ENCODE measurements at places on chromosomes 3 and 15.
A peak's percentile ranks its signal among the peaks of the same experiment; 100 is the strongest.

DNA sequence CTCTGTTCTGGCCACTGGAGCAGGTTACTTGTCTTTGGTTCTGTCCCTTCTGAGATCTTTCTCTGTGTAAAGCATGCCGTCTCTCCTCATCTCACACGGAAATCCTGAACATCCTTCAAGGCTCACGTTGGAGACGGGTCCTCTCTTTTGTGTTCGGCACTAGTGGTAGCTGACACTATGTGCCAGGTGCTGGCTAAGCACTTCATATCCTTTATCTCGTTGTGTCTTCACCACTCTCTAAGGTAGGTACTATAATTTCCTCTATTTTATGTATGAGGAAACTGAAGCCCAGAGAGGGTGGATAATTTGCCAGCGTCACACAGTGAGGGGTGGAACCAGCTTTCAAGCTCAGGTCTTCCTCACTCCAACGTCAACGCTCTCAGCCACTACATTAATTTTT, 1.2 kb downstream of the IFT122 start:
- peak; percentile 38 for DNase-seq

- DNase-seq, result no peak
These were observed 61.0 kb downstream of the TPRG1 start for GRCh38 chr3:189232790-189233189.

- no peak for DNase-seq
These were observed 77.1 kb downstream of the DUT start for GRCh38 chr15:48408327-48408726.

- DNase-seq, result no peak
These were observed 71.9 kb upstream of the MBNL1 start for GRCh38 chr3:152196782-152197181.

GRCh38 chr3:142888099-142888480, 793 bp downstream of the PCOLCE2 start:
- no peak for DNase-seq

- DNase-seq, result peak; percentile 93
These were observed 42.9 kb downstream of the LINGO1 start for GRCh38 chr15:77589839-77590238.

DNA sequence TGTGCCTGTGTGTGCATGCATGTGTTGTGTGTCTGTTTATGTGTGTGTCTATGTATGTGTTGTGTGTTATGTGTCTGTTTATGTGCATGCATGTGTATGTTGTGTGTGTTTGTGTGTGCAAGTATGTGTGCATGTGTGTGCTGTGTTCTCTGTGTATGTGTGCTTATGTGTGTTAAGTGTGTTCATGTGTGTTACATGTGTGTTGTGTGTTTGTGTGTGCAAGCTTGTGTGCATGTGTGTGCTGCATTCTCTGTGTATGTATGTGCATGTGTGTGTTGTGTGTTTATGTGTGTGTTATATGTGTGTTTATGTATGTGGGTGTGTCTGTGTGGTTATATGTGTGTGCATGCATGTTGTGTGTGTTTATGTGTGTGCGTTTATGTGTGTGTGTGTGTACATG, 14.9 kb downstream of the UROC1 start:
- no peak for DNase-seq

- no peak for DNase-seq
These were observed 52.3 kb downstream of the WNT5A start for GRCh38 chr3:55434789-55435188.

GRCh38 chr3:4289044-4289443, 14.1 kb upstream of the SETMAR start:
- no peak for DNase-seq

GRCh38 chr15:40338041-40338657, 2.6 kb downstream of the CCDC9B start:
- DNase-seq, result peak; percentile 49

DNA sequence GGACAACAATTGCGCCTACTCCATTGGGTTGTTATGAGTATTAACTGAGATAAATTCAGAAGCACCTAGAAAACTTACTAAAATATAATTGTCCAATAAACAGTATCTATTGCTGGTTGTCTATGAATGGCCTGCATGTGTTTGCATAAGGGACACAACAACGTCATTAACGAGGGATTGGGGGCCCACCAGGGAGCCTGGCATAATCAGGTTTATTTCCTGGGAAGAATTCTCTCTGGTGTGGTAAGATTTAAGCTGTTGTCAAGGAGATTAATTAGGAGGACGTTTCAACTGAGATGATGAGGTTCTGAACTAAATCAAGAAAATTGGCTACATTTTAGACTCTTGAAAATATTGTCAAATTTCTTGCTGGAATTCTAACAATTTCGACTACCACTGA, 176.1 kb upstream of the CDIN1 start:
- no peak for DNase-seq

DNA sequence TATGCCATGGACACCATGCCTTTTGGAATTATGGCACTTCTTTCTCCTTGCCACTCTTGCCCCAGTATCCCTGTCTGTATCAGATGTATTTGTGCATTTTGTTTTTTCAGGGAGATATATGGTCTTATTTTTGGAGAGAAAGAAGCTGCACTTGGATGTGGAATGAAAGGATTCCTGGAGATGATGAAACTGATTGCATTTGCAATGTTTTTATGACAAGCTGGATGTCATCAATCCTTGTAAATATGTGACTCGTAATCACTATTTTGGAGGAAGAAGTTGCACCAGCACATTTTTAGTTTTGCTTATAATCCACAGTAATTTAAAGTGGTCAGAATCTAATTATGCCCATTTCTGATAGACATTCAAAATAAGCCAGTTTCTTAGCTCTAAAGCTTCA, 165.0 kb downstream of the NR1D2 start:
- no peak for DNase-seq

DNA sequence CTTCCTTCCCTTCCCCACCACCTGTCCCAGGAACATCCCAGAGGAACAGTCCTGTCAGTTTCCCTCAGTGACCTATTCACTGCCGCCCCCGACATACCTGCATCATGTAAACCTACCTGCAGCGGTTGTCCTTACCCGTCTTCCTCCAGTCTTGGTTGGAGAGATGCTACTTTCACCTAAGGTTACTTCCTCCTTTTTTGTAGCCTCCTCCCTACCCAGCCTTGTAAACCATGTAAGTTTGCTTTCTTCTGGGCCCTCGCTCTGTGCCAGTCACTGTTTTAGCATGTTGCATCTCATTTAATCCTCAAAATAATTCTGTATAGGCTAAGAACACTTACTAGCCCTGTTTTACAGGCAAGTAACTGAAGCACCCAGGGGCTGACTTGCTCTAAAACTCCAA, 58.3 kb downstream of the GPR171 start:
- no peak for DNase-seq

DNA sequence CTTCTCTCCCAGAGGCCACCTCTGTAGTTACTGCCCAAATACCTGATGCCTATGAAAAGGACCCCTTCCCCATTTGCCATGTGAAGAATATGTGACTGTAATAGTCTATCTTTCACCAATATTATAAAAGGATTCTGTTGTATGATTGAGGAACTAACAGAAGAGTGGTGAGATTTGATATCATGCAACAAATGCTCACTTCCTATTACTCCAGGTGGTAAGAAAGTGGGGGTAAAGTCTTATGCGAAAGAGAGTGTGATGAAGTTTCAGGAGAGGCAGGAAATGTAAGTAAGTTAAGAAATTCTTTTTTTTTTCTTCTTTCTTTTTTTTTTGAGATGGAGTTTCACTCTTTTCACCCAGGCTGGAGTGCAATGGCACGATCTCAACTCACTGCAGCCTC, 24.4 kb upstream of the RAP2B start:
- DNase-seq, result no peak

DNA sequence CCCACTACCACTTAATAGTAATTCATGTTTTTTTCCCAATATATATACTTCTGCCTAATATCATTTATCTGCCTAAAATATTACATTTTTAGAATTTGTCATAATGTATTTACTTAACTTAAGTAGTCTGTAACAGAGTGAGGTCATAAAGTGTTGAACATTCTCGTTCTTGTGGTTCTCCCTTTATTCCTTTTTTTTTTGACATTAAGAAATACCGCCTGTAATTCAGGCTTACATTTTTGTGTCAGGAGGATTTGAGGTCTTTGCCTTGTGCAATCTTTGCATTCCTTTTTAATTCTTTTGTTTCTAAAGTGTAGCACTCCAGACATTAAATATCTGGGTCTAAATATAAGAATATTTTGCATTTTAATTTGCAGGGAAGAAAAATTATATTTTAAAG, 315.4 kb downstream of the PTPRG start:
- DNase-seq, result no peak

DNA sequence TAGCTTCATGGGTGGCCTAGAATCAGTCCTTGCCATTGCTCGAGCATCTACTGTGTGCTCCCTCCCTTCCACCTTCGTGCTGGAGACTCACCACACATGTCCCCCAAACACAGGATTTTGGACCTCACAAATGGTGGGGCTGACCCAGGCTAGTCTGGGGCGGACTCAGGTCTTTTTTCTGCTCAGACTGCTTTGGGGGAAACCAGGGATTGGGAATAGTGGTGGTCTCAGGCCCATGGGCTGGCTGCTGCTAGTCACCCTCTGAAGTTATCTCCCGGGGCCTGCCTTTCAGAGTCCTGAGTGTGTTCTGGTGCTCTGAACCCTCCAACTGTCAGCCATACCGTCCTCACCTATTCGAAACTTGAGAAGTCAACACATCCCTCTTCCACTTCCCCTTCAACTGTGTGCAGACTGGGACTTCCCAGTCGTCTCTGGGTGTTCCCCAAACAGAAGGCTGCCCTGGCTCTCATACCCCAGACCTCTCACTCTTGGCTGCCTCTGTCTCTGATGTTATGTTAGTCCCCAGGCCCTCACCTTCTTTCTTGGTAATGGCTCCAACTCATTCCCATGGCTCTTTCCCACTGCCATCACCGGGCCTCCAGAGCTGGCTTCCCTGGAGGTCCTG, 46.0 kb downstream of the PPCDC start:
- DNase-seq, result no peak

GRCh38 chr3:129603991-129604749, 2.3 kb downstream of the PLXND1 start:
- DNase-seq, result no peak

DNA sequence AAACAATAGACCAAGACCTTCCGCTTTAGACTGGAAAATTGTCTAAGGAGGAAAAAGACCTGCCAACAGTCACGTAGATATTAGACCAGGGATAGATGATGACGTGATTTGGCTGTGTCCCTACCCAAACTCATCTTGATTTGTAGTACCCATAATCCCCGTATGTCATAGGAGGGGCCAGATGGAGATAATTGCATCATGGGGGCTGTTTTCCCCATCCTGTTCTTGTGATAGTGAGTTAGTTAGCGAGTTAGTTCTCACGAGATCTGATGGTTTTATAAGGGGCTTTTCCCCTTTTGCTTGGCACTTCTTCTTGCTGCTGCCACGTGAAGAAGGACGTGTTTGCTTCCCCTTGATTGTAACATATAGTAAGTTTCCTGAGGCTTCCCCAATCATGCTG, 31.7 kb upstream of the SUCLG2 start:
- DNase-seq, result no peak

DNA sequence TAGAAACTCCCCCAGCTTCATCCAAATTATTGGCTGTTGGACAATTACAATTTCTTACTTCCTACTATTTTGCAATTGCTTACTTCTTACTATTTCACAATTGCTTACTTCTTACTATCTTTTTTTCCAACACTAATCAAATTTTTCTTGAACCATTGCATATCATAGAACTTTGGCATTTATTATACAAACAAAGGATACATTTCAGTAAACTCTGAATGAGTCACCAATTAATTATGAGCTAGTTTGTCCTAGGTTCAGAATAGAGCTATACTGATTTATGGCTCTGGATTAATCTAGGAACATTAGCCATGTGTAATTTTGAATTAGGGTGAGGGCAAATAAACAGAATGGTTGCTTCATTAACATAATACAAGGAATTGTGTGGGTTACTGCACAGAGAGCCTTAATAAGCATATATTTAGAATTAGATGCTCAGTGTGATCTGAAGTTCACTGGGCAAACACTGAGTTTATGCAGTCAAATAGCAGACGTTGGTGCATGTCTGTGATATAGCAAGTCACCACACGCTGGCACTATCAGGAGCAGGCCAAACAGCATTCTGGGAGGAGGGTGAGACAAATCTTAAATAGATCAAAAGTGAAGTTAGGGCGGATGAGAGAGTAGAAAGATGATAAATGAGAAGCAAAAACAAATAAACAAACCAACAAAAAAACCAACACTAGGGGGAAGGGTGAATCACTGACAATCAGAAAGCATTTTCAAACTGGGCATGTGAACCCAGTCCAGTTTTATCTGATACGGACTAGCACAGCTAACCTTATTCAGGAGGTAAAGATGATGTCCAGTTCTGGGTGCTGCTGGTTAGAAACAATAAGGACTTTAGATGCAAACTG, 21.5 kb downstream of the GABRR3 start:
- DNase-seq, result no peak

GRCh38 chr3:53044711-53045517, 959 bp downstream of the SFMBT1 start:
- DNase-seq, result peak; percentile 74

- DNase-seq, result no peak
These were observed 256.4 kb downstream of the FAM43A start for GRCh38 chr3:194941956-194942511.

DNA sequence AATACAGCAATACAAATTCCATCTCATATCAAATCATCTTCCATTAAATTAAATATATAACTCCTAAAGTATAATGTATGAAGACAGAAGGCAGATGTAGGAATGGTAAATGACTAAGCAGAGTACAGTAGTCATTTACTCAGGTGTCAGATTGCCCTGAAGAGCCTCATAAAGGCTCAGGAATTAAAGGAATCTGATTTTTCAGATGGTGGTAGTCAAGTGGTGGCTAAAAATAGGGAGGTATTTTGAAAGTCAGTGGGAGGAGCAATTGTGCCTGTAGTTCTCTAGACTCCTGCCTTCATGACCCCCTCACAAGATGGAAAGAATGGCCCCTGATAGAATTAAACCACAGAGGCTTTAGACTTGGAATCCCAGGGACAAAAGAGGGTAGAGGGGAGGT, 142.7 kb upstream of the SYNPR start:
- DNase-seq, result peak; percentile 31

GRCh38 chr15:25059698-25060471, 105.1 kb downstream of the SNRPN start:
- DNase-seq, result no peak

DNA sequence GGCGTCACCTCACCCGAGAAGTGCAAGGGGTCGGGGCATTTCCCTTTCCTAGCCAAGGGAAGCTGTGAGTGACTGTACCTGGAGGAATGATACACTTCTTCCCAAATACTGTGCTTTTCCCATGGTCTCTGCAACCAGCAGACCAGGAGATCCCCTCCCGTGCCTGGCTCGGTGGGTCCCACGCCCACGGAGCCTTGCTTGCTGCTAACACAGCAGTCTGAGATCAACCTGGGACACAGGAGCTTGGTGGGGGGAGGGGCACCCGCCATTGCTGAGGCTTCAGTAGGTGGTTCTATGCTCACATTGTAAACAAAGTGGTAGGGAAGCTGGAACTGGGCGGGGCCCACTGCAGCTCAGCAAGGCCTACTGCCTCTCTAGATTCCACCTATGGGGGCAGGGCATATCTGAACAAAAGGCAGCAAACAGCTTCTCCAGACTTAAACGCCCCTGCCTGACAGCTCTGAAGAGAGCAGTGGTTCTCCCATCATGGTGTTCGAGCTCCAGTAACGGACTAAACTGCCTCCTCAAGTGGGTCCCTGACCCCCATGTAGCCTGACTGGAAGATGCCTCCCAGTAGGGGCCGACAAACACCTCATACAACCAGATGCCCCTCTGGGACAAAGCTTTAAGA, 31.4 kb upstream of the ABHD5 start:
- DNase-seq, result no peak
